ENCODE measurements at places on chromosomes 1 and 21. TPM values are rescaled to one million over a fixed set of nuclear protein-coding genes. Genes with fewer than 3 reads are reported as not detected.
A peak's percentile ranks its signal among the peaks of the same experiment; 100 is the strongest.

Gene SDC3
- 135 TPM for total RNA-seq

Gene ITGB2
- 0.61 TPM for total RNA-seq

DNA sequence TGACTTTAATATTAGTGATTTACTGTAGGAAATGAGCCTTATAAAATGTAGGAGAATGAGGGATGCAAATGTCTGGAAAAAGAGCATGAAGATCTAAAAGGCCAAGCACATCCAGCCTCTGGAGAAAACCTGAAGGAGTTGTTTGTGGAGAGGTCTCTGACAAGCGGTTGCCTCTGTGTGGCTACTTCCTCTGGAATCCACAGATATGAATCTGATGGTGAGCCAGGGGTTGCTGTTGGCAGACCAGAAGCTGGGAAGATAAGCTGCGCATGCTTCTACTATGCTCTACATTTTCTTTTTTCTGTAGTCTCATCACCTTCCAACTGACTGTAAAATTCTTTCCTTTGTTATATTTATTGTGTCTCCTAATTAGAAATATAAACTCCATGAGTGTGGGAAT, 248.6 kb downstream of the OLFM3 start:
- DNase-seq = no peak
- H3K27ac ChIP-seq = no peak overlapping the region
- no peak overlapping the region for H3K4me3 ChIP-seq
- no peaks in the 10 kb centered on the region for H3K27me3 ChIP-seq

DNA sequence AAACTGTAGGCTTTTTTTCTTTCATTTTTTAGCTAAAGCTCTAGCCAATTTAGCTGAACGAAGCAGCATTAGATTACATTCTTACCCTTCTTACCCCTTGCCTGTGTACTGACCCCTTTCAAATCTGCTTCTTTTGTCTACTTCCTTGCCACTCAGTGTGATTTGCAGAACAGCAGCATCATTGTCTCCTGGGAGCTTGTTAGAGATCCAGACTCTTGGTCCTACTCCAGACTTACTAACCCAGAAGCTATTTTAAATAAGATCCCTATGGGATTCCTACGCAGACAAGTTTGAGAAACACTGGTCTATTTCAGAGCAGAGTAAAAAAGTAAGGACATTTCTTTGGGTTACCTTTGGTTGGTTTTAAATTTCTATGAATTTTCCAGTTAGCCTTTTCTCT, 13.8 kb downstream of the LRRC39 start:
- H3K27ac ChIP-seq = no peak overlapping the region
- no peaks in the 10 kb centered on the region for H3K27me3 ChIP-seq
- peak; percentile 71 for DNase-seq

Gene ACTL8
- 2.0 TPM for total RNA-seq

Gene KIF2C
- total RNA-seq = 3.2 TPM

DNA sequence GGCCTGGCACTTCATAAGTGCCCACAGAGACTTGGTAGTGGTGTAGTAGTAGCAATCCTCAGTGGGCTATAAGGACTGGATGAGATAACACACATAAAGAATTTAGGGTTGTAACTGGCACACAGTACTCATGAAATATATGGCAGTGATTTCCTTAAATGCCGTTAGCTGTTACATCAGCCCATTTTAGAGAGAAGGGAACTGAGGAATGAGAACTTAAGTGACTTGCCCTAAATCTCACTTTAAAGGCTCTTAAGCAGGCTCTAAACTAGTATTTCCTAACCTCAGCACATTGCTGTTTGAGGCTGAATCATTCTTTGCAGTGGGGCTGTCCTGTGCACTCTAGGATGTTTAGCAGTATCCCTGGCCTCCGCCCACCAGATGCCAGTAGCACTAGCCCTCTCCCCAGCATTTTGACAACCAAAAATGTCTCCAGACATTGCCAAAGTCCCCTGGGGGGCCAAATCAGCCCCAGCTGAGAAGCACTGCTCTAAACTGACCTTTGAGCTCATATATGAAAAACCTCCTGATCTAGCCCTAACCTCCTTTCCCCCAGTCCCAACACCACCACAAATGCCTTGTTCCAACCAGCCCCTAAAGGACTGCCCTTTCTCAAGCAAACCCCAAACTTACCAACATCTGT, 11.6 kb downstream of the CAMK2N1 start:
- DNase-seq = no peak
- H3K4me1 ChIP-seq = peaks cover 17% of the 10 kb centered on the region
- no peaks in the 10 kb centered on the region for H3K27me3 ChIP-seq
- no peaks in the 10 kb centered on the region for H3K36me3 ChIP-seq
- no peak overlapping the region for H3K27ac ChIP-seq

DNA sequence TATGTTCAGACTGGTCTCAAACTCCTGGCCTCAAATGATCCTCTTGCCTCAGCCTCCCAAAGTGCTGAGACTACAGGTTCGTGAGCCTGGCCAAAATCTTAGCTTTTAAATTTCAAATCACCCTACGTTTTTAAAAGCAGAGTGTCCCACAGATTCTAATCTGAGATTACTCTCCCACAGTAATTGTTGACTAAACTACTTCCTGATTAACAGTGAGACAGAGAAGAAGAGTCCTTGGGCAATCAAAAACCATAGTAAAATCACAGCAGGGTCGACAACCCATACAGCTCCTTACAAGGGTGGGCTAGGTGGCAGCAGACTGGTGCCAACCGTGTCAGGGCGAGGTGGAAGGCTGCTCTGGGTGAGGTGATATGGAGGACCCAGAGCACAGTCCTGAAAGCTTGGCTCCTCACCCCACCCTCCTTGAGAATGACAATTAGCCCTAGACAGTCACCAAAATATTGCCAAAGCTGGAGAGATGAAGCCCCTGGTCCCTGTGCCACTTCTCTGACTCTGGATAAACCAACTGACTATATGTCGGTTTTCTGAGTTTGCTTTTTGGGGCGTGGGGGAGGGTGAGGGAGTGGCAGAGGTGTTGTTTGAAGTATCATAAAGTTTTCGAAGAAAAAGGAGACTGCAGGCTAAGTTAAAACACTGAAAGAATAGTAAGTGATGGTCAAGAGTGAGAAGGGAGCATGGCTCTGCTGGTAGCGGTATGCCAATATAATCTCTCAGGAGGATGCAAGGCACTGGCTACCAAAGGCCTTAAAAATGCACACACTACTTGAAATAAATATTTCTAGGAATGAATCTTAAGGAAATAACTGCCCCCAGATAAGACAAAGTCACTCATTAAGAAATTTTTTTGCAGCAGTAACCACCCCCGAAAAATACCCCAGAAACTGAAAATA, 86.8 kb downstream of the SLC45A1 start:
- no peak for DNase-seq
- no peaks in the 10 kb centered on the region for H3K27me3 ChIP-seq
- no peak overlapping the region for H3K4me3 ChIP-seq
- H3K36me3 ChIP-seq = peaks cover 3% of the 10 kb centered on the region
- H3K4me1 ChIP-seq = peaks cover 23% of the 10 kb centered on the region

DNA sequence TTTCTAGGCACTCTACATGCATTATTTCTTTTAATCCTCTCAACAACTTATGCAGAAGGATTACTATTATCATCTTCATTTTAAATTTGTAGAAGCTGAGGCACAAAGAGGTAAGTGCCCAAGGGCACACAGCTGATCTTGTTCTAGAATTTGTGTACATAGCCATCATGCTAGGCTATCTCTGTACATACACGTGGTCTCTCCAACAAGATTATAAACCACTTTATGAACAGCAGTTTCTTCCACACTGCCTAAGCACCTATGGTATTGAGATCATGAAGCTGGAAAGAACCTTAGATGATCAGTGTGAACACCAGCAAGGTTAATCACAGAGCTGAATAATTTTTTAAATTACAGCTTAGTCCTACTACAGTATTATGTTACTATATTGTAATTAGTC, 28.9 kb downstream of the UCHL5 start:
- H3K4me3 ChIP-seq = no peak overlapping the region
- DNase-seq = no peak
- no peaks in the 10 kb centered on the region for H3K4me1 ChIP-seq
- H3K27me3 ChIP-seq = no peaks in the 10 kb centered on the region
- H3K36me3 ChIP-seq = peaks cover 15% of the 10 kb centered on the region

DNA sequence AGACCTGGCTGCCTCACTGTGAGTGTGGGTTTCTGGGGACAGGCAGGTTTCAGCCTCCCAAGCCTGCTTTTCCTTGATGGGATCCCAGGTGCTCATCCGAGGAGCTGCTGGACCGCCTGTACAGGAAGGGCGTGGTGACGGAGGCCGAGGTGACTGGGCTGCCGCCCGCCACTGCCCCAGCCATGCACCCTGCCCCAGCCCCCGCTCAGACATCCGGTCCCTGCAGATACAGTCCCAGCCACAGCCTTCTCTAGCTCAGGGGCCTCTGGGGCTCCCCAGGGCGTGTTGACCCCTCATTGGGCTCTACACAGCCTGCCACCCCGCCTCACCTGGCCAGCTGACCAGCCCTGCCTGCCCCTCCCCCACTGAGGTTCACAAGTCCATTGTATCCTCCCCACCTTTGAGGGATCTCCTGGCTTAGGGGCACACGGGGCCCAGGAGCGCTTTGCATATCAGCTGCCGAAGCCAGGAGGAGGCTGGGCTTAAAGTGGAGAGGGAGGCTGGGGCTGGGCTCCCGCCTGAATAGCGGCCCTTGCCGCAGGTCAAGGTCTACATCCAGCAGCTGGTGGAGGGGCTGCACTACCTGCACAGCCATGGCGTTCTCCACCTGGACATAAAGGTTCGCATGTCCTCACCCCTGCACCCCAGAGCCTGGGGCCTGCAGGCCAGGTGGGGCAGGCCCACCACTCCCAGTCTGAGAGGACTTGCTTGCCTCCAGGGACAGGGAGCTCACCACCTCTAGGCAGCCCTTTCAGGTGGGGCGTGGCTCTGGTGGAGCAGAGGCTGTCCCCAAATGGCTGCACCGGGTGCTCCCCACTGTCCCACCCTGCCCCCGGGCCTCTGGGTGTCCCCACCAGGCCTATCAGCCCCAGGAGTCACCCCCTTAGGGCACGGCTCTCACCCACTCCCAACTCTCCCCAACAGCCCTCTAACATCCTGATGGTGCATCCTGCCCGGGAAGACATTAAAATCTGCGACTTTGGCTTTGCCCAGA, 38.5 kb downstream of the TRIM11 start:
- no peak for DNase-seq
- no peak overlapping the region for H3K4me3 ChIP-seq
- no peaks in the 10 kb centered on the region for H3K4me1 ChIP-seq
- no peaks in the 10 kb centered on the region for H3K27me3 ChIP-seq

GRCh38 chr1:43460988-43461693, 7.4 kb upstream of the HYI start:
- no peak overlapping the region for H3K27ac ChIP-seq
- H3K36me3 ChIP-seq = no peaks in the 10 kb centered on the region
- H3K27me3 ChIP-seq = no peaks in the 10 kb centered on the region

Gene CSDE1
- 562 TPM for total RNA-seq

- H3K27me3 ChIP-seq = no peaks in the 10 kb centered on the region
- H3K27ac ChIP-seq = no peak overlapping the region
- H3K4me1 ChIP-seq = peaks cover 5% of the 10 kb centered on the region
- DNase-seq = peak; percentile 1
- no peak overlapping the region for H3K4me3 ChIP-seq
These were observed 181.3 kb downstream of the KCTD3 start for GRCh38 chr1:215748431-215748830.
